ENCODE measurements at places on chromosomes 3 and 15.

GRCh38 chr15:42062284-42062806 is 32.0 kb downstream of the PLA2G4D start:
- no peak for DNase-seq

DNA sequence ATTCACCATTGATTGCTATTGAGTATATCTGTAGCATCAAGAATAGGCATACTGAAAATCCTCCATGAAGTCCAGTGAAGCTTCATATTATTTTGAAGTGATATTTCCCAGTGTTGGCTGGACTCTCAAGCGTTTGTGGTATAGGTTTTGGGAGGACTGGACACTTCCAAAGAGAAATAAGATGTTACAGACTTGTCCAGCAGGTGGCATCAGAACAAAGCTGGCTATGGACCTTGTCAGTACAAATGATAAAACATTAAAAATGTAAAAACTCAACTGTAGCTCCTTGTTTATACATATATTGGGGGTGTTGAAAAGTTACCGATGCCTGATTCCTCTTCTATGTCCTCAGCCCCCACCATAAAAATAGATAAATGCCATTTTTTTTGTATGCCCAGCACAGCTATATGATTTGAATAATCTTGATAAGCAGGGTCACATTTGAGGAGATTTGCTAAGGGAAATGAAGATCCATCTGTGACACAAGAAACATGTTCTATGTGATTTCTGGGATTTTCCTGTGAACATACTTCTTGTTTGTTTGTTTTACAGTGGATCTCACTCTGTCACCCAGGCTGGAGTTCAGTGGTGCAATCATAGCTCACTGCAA is 54.5 kb upstream of the GOLGA6B start:
- DNase-seq, result no peak

DNA sequence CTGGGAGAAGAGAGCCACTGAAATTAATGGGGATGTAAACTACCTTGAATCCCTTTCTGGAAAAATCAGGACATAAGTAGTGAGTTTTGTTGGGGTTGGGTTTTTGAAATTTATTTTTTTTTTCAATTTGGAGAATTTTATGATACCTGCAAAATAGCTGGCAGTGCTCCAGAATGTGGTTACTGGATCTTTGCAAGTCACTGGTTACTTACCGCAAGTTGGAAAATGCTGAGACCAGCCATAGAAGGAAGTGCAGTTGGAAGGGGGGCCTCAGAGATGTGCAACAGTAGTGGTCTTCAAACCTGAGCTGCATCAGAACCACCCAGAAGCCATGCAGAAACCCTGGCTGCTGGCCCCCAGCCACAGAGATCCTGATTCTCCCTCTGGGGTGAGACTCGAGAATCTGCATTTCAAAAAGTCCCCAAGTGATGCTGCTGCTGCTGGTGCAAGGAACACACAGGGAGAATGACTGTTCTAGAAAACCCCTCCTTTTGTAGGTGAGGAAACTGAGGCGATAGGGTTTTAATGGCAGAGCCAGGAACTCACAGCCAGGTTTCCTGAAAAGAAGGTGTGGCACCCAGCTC is 39.7 kb downstream of the SEMA5B start:
- no peak for DNase-seq

DNA sequence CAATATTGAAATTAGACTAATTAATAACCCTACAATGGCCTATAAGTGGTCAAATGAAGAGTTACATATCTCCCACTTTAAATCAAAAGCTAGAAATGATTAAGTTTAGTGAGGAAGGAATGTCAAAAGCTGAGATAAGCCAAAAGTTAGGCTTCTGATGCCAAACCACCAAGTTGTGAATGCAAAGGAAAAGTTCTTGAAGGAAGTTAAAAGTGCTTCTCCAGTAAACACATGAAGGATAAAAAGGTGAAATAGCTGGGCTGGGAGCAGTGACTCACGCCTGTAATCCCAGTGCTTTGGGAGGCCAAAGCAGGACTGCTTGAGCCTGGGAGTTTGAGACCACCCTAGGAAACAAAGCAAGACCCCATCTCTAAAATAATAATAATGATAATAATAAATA is 46.9 kb upstream of the DCUN1D1 start:
- no peak for DNase-seq

GRCh38 chr3:61323094-61323493 is 71.8 kb upstream of the FHIT start:
- no peak for DNase-seq

GRCh38 chr15:89964232-89964954 is 36.7 kb upstream of the ZNF710 start:
- no peak for DNase-seq

GRCh38 chr3:17322106-17322793 is 420.2 kb downstream of the TBC1D5 start:
- no peak for DNase-seq

DNA sequence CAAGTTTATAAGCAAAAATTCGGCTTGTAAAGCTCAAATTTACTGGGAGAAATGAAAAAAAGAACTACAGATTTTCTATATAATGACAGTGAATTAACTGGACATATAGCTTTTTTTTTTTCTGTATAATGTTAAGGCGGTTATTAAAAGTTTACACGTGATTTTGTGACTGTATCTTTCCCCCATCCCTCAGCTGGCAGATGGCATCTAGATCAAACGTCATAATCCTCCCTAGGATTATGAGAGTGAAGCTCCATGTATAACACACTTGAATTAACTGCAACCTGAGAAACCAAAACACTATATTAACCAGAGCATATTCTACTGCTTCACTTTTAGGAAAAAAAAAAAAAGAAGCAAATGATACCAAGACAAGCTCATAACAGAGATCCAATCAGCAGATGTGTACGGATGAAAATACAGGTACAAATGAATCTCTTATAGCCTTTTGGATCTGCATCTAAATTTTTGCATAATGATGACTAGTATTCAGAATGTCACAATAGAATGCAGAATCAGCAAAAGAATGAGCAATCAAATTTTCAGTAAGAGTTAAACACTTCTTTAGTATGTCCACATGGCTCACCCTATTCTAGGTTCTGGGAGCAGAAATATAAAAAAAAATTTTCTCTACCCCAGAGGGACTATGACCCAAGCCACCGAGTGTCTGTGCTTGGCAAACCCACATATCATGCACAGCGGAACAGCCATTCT is 12.4 kb downstream of the MOBP start:
- no peak for DNase-seq

All from stimulated activated CD8-positive, alpha-beta memory T cell treated with anti-CD3 and anti-CD28 coated beads, Interleukin-2, amount 100 ng/mL, for 1 hour (primary cell).